ENCODE measurements at places on chromosomes 2 and 18.

DNA sequence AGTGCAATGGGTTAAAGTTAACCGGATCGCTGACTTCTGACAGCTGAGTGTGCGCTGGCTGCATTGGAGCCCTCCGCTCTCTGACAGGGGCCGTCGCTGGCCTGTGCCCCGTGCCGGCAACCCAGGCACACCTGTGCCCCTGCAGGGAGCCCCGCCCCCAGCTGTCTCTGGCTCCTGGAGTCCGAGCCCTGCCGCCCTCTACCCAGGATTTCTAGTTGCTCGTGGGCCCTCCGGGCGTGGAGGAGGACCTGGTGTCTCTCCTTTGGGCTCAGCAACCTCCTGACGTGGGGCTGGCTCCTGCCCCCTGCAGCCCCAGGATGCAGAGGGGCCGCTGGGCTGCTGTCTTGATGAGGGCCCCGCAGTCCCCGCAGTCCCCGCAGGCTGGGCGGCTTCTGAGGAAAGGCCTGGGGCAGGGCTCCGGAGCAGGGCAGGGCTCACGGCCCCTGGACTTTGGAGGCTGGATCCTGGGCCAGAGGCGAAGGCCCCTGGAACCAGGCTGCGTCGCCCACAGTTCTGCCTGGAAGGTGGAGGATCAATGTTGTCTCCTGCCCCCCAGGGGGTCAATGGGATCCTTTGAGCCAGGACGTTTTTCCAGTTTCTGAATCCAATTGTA lies 172.8 kb downstream of the RNF144A start:
- DNase-seq, result no peak

DNA sequence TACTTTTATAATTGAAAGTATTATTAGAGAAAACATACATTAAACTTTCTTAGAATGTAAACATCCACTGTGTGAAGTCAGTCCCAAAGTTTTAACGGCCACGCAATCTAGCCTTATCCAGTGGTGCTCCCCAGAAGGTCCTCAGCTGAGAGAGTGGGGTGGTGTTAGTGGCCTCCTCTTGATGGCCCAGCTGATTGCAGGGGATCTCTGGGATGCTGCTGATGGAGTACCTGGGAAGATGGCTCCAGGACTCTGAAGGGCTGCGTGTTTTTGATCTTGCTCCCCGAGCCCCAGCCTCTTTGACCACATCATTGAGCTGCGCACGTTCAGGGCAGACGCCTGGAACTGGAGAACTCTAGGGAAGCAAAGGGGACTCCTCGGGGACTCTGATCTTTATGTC lies 181.4 kb downstream of the FAM210A start:
- DNase-seq, result no peak

- no peak for DNase-seq
Measured at GRCh38 chr2:134232868-134233727, 20.8 kb upstream of the MGAT5 start.

- DNase-seq, result no peak
Measured at GRCh38 chr18:48862132-48862531, 88.6 kb downstream of the SMAD7 start.

- DNase-seq, result peak; percentile 22
Measured at GRCh38 chr18:24843123-24843522, 382.7 kb downstream of the HRH4 start.

DNA sequence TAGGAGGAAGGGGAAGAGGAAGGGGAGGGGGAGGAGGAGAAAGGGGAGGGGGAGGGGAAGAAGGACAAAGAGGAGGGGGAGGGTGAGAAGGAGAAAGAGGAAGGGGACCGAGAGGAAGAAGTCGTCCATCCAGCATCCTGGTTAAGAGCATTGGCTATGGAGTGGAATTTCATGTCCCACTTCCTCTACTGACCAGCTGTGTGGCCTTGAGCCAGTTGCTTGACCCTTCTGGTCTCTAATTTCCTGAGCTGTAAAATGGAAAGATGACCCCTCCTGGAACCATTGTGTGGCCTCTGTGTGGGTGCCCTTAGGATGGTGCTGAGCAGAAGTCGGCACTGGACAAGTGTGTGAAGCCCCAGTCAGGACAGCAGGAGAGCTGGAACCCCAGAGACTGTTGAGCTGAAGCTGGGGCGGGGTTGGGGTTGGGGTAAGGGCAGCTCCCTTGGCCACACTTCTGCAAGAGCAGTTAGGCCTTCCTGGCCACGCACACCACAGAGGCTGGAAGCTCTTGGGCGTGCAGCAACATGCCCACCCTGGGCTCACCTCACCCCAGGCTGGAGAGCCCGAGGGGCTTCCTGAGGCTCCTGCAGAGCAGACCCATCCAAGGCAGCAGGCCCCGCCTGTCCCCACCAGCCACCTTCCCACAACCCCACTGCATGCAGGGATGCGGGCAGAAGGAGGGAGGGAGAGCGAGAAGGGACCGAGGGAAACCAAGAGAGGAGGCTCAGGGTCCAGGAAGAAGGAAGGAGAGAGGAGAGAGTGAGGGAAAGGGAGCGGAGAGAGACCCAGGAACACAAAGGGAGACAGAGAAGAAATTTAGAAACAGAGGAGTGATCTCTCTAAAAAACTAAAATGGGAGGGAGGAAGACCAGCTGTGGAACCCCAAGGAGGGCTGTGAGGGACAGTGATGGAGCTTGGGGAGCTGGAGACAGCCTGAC lies 16.2 kb downstream of the ADRA2B start:
- peak; percentile 12 for DNase-seq

DNA sequence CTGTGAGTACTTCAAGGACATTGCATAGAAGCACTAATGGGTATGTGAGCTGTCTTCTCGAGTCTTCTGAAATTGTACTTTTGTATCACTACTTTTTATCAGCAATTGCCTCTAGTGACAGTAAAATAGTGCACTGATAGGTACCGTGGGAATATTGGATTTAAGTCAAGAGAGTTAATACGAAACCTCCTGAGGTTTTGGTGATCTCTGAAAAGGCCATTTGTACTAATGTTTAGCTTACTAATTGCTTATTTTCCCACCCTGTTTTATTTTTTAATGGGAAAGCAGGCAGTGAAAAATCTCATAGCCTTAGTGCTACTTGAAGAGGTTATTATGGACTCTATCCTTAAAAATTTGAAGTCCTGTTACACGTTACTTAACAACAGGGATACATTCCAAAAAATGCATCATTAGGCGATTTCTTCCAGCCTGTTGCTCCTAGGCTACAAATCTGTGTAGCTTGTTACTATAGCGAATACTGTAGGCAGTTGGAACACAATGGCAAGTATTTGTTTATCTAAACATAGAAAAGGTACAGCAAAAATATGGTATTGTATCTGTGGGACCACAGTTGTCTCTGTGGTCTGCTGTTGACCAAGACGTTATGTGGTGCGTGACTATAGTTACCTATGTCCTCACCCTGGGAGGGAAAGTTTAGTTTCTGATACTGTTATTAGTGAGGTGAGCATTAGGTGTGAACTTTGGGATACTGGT lies 65.9 kb downstream of the CAB39 start:
- DNase-seq, result no peak

- DNase-seq, result no peak
Measured at GRCh38 chr18:32929213-32929612, 156.4 kb upstream of the KLHL14 start.

GRCh38 chr2:200733713-200734198 lies 78.0 kb upstream of the BZW1 start:
- DNase-seq, result no peak

DNA sequence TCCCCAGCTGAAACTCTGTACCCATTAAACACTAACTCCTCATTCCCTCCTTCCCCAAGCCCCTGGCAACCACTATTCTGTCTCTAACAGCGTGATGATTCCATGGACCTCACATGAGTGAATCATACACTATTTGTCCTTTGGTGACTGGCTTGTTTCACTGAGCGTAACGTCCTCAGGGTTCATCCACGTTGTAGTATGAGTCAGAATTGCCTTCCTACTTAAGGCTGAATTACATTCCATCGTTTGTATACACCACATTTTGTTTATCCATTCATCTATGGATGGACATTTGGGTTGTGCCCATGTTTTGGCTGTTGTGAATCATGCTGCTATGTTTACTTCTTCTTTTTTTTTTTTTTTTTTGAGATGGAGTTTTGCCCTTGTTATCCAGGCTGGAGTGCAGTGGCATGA lies 19.6 kb upstream of the CABLES1 start:
- no peak for DNase-seq

- no peak for DNase-seq
Measured at GRCh38 chr2:213022987-213023386, 128.4 kb downstream of the IKZF2 start.

- no peak for DNase-seq
Measured at GRCh38 chr2:128313931-128314347, 4.7 kb downstream of the HS6ST1 start.

DNA sequence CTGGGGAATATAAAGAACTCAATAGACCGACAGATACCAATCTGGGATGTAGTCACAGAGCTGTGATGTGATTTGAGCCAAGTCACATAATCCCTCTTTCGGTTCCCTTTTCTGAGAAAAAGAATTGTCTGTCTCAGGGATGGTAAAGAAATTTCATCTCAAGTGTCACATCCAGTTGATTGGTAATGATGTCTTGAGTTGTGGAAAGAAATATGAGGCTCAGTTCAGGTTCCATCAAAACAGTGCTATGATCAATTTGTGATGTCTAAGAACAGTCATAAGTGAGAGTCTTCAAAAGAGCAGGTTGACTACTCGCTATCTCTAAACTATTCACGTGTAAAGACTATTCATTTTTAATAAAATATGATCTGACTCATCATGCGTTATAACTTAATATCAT lies 223.3 kb downstream of the METTL4 start:
- no peak for DNase-seq

- no peak for DNase-seq
Measured at GRCh38 chr2:121524685-121525425, 5.8 kb upstream of the RNU4ATAC start.

GRCh38 chr18:61322265-61322873 lies 10.9 kb upstream of the CDH20 start:
- peak; percentile 65 for DNase-seq

DNA sequence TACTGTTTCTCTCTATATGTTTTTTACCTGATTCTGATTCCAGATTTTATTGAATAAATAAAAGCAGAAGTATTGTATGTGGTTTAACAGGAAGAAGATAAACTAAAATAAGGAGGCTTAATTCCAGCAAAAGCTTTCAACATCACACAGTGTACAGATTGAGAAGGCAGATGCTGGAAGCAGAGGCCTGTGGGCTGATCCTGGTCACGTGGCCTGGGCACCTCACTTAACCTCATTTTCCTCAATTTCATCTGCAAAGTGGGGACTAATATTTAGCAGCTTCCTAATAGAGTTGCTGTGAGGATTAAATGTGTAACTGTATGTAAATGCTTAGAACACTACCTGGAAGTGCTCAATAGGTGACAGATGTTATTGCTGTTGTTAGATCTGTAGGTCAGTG lies 58.0 kb downstream of the CDCA7 start:
- no peak for DNase-seq

DNA sequence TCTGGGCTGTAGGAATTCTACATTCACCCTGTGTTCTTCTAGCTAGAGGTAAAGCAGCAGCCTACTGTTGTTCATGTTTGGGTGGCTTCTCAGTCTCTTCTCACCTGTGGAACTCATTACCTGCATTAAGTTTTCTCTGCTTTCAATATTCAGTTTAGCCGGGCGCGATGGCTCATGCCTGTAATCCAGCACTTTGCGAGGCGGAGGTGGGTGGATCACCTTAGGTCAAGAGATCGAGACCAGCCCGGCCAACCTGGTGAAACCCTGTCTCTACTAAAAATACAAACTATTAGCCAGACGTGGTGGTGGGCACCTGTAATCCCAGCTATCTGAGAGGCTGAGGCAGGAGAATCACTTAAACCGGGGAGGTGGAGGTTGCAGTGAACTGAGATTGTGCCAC lies 139.8 kb upstream of the UBE2E3 start:
- no peak for DNase-seq

DNA sequence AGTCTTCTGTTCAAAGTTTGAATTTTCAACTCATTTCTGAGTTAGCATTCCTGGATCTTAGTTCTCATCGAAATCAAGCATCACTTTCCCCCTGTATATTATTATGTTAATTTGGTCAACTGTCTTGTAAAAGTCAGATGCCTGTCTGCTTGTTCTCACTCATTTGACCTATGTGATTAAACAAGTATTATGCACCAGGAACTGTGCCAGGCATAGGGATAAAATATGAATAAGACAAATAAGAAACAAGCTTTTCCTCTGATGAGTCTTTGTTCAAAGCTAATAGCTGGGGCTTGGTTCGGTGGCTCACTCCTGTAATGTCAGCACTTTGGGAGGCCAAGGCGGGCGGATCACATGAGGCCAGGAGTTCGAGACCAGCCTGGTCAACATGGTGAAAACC lies 19.7 kb upstream of the EMILIN2 start:
- DNase-seq, result no peak

DNA sequence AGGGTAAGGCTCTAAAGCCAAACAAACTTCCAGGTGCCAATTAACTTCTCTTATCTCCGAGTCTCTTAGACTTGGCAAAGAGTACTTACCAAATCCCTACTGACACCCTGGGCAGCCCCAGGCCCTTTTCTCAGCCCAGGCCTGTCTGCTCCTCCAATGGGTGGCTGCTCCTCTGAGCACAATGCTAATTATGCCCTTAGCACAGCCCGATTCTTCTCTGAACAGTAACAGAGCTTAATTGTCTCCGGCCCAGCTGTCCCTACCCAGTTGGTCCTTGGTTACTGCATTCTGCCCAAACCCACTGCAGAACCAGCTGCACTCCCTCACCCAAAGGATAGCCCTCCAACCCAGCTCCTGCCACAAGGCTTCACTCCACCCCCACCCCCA lies 110.3 kb downstream of the SMAD7 start:
- DNase-seq, result no peak

DNA sequence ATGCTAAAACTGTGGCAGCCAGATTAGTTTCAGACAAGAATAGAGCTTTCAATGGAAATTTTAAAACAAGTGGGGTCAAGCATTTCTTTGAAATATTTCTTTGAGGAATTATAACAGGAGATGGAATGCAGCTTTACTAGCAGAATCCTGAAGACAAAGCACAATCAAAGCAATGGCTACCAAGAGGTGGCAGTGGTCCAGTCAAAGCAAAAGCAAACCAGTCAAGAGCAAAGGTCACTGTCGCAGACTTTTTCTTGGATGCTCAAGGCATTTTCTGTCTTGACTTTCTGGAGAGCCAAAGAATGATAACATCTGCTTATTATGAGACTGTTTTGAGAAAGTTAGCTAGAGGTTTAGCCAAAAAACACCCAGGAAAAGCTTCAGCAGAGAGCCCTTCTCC lies 351.2 kb upstream of the DLGAP1 start:
- DNase-seq, result no peak

Measured in femur (tissue), 1 donor.